Fibroblast of lung (primary cell): ENCODE measurements at places on chromosomes 4 and X. TPM values are rescaled to one million over a fixed set of nuclear protein-coding genes. Genes with fewer than 3 reads are reported as not detected.

The ZNF711 gene
- 0.50 and 1.0 TPM in 2 replicates for total RNA-seq

The SFRP2 gene
- total RNA-seq: under 0.01 and 1.8 TPM in 2 replicates

DNA sequence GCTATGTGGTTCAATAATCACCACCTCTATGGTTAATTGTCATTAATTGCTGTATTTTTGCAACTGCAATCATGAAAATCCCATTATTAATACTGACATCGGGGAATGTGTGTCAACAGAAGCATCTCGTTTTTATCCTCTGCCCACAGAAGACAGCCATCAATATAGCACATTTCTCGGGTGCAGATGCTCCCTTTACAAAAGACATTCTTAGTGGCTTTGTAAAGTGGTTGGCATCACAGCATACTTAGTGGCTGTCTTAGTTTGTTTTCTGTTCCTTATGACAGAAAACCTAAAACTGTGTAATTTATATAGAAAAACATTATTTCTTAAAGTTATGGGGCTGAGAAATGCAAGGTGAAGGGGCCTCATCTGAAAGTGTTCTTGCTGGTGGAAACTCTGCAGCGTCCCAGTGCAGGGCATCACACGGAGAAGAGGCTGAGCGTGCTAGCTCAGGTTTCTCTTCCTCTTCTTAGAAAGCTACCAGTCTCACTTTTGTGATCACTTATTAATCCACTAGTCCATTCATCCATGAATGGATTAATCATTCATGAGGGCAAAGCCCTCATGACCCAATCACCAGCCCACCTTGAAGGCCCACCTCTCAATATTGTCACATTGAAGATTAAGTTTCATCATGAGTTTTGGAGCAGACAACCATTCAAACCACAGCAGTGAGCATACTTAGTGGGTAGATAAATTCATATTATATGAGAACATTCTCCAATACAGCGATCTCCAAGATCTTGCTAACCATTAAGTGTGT, 1067.7 kb upstream of the PABPC4L start:
- no peaks in the 10 kb centered on the region for H3K4me1 ChIP-seq
- no peaks in the 10 kb centered on the region for H3K27me3 ChIP-seq
- no peak overlapping the region for H3K27ac ChIP-seq
- H3K4me3 ChIP-seq: no peak overlapping the region
- DNase-seq: no peak

GRCh38 chrX:53072418-53073114, 9.6 kb upstream of the TSPYL2 start:
- H3K27me3 ChIP-seq: no peaks in the 10 kb centered on the region
- DNase-seq: no peak
- H3K36me3 ChIP-seq: peaks cover 3% of the 10 kb centered on the region
- H3K4me1 ChIP-seq: peaks cover 3% of the 10 kb centered on the region

The IL1RAPL2 gene
- not detected in 2 replicates for total RNA-seq

- no peaks in the 10 kb centered on the region for H3K4me1 ChIP-seq
- H3K27ac ChIP-seq: peak overlapping the region; percentile 81
- DNase-seq: peak; percentile 23
- no peaks in the 10 kb centered on the region for H3K27me3 ChIP-seq
- peak overlapping the region; percentile 55 for H3K4me3 ChIP-seq
These were observed 102.6 kb upstream of the PRKX start for GRCh38 chrX:3815896-3816664.
